ENCODE measurements at places on chromosomes 4 and X.

- DNase-seq = no peak
Measured at GRCh38 chr4:153450544-153450917, 15.6 kb upstream of the TMEM131L start.

- peak; percentile 31 for DNase-seq
Measured at GRCh38 chrX:20217271-20217670, 49.4 kb downstream of the RPS6KA3 start.

DNA sequence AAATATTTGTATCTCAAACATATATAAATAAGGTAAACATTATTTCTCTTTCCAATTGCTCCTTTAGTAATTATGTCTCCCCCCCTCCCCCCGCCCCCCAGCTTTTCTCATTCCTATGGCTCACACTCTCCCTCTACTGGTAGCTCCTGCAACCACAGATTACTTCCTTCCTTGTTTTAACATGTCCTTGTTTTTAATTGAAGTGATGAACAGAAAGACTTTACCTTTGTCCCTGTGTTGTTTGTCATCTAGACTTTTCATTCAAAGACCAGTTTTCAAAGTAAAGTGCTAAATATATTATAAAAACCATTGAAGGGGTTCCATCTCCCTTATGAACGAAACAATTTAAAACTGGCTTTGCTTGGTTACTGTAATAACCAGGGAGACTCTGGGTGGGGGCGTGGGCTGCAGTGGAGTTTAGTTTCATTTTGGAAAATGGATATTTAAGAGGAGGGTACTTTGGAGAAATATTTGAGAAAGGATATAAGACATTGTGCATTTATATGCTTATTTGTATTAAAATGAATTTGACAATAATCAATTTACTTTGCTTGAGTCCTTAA lies 352.9 kb downstream of the RAPGEF2 start:
- DNase-seq = no peak

DNA sequence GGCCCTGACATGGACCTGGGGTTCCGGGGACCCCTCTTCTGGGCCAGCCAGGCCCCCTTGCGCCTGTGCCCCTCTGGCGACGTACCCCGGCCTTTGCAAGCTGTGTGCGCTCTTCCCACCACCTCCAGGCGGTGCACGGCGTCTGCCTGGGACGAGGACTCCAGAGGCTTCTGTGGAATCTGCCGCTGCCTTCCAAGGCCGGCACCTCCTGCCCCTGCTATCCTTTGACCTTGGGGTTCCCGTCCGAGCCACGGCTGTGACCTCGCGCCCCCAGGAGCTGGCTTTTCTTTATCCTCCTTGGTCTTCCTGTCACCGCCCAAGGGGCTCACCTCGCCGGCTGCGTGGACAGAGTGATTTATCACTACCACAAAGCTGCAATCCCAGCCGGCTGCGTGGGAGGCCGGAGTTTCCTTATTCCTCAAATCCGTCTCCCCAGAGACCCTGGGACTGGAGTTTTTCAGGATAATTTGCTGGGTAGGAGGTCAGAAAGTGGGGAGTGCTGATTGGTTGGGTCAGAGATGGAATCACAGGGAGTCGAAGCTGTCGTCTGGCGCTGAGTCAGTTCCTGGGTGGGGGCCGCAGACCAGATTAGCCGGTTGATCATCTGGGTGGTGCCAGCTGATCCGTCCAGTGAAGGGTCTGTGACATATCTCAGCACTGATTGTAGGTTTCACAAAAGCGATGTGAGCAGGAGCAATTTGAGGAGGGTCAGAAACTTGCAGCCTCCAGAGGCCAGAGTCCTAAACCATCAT lies 19.8 kb upstream of the PLCXD1 start:
- DNase-seq = peak; percentile 14

GRCh38 chr4:1331591-1332353 lies 15.2 kb upstream of the UVSSA start:
- DNase-seq = no peak

- DNase-seq = no peak
Measured at GRCh38 chrX:68807818-68808217, 21.0 kb upstream of the EFNB1 start.

- DNase-seq = no peak
Measured at GRCh38 chr4:168437192-168437943, 42.9 kb downstream of the DDX60L start.

GRCh38 chr4:29578329-29578728 lies 1141.8 kb upstream of the PCDH7 start:
- DNase-seq = no peak

GRCh38 chr4:188819233-188819632 lies 680.0 kb downstream of the TRIML1 start:
- DNase-seq = peak; percentile 55

- DNase-seq = no peak
Measured at GRCh38 chr4:879729-880077, 52.4 kb downstream of the GAK start.

DNA sequence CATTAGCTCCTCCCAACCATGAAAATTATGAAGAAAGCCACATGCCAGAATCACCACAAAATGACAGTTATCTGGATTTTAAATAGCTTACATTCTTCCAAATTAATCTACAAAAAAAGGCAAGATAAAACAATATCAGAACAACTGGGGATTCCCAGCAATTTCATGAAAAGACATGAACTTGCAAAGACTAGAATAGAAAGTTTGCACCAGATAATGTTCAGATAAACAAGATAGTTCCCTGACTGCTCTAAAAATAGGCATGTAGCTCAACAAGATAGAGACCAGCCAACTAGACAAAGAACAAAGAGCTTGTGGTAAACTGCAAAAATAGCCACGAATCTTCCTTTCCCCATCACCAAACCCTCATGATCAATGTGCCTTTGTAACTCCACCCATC lies 30.3 kb upstream of the DDX53 start:
- no peak for DNase-seq

DNA sequence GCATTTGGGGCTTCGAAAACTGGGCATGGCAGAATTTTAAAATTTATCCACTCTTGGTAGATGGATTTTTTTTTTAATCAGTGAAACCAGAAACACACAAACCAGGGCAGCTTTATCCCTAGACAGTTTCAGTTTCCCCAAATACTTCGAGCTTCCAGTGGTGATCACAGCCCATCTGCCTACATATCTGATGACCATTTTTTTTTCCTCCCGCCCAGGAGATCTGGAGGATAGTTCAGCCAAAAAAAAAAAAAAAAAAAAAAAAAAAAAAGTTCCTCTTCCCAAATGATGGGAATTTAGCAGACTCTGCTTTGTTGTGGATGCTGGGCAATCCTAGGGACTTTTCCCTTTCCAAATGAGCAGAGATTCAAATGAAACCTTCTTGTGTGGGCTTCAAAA lies 1.0 kb upstream of the TBC1D9 start:
- no peak for DNase-seq

DNA sequence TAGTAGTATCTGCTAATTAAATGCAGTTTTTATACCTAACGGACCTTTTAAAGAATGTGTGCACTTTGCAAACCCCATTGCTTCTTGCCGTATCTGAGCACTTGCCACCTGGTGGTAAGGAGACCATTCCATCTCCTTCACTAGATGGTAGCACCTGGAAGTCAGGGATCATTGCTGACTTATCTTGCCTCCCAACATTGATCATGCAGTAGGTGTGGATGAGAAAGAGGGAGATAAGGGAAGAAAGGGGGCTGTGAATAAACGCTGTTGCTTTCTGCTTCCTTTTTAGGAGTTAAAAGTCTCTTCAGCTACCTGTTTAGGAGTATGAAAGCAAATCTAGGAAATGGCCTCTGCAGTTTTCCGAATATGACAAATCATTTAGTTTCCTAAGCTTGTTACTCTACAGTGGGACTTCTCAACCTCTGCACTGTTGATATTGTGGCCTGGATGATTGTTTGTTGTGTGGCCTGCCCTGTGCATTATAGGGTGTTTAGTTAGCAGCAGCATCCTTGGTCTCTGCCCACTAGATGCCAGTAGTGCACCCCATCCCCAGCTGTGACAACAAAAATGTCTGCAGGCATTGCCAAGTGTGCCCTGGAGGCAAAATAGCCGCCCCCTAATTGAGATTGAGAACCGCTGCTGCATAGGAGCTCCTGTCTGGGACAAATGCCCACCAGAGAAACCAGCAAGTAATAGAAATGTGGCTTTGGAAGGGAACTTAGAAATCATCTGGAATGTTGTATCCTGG lies 38.8 kb downstream of the GAB1 start:
- no peak for DNase-seq

- DNase-seq = peak; percentile 36
Measured at GRCh38 chr4:4492161-4492847, 49.5 kb downstream of the STX18 start.

- no peak for DNase-seq
Measured at GRCh38 chr4:22842360-22843018, 149.8 kb downstream of the GBA3 start.

DNA sequence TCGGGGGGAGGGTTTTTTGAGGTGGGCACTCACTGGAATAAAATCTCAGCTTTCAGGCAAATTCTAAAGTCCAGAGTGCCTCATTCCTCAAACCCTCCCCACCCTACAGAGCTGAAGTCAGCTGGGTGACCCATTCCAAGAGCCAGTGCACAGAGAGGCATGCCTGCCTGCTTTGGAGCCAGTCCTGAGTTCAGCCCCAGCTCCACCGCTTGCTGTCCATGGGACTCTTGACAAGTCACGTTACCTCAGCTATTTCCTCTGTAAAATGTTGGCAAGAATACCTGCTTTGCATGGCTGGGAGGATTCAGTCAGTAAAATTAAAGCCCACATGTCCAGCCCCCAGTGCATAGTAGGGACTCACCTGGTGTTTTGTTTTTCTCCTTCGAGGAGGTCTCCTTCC lies 125.9 kb upstream of the PJA1 start:
- no peak for DNase-seq

DNA sequence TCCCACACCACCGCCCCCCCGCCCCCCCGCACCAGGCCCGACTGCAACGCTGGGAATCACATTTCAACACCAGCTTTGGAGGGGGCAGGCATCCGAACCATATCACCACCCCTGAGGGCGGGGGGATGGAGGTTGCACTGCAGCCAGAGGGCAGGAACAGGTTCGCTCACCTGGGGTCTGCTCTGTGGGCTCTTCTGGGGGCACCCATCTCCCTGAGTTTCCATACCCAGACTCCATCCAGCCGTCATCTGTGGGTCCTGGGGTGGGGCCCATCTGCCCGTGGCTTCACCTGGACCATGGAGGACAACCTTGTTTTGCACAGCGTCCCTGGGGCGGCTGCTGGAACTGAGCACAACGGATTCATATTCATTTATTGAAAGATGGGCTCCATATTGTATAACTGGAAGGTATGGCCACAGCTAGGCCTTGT lies 6.9 kb downstream of the PSAPL1 start:
- DNase-seq = no peak

DNA sequence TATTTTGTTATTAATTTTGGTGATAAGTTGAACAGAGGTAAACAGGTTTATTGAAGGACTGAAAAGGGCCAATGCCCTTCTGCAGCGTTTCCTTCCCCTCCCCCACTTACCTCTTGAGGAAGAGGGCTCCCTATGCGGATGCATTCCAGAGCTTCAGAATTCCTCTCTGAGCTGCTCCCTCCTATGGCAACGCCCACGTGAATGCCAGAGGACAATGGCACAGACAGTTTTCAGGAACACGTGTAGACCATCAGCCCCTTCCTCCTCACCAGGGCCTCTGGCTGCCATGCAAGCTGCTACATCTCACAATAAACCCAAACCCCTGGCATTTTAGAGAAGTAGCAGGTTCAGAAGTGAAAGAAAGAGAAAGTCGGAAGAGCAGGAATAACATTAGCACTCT lies 127.9 kb downstream of the CHRDL1 start:
- DNase-seq = no peak

DNA sequence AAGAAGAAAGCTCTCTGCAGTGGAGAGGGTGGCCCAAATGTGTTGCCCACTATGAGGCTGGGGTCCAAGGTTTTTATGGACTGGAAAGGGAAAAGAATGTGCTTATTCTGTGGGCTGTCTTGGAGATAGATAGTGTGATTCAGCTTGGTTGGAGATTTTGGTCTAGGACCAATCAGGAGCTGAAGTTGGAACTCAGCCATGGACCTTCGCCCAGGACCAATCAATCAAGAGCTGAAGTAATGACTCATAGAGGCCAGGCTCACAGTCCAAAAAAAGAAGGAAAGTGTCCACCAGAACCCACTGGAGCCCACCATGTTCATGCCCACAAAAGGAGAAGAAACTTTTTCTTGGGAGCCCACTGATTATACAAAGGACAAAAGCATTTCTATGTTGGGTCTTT lies 369.5 kb downstream of the UBE2NL start:
- DNase-seq = no peak

Data from fibroblast of skin of left quadriceps (primary cell).